Stimulated activated CD8-positive, alpha-beta memory T cell treated with anti-CD3 and anti-CD28 coated beads, Interleukin-7, amount 100 ng/mL, for 4 hours (primary cell): ENCODE measurements at places on chromosomes 7 and 10.

DNA sequence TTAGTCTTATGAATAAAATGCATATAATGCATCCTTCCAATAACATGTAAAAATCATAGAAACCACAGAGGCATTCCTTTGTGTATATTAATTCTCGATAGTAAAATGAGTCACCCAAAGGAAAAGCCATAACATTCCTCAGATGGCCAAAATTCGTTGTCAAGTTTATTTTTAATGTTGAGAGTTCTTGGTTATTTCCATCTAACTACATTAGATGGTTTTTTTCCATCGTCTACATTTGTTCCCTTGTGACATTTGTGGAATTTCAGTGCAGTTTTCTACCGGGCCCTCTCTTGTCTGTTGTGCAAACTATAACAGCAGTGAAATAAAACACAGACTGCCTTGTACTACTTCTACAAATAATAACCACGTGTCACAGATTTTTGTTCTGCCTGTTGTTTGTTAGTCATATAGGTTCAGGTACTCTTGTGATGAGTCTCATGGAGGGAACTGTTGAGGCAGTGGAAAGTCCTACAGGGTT is 54.7 kb upstream of the CCAR1 start:
- DNase-seq = no peak

DNA sequence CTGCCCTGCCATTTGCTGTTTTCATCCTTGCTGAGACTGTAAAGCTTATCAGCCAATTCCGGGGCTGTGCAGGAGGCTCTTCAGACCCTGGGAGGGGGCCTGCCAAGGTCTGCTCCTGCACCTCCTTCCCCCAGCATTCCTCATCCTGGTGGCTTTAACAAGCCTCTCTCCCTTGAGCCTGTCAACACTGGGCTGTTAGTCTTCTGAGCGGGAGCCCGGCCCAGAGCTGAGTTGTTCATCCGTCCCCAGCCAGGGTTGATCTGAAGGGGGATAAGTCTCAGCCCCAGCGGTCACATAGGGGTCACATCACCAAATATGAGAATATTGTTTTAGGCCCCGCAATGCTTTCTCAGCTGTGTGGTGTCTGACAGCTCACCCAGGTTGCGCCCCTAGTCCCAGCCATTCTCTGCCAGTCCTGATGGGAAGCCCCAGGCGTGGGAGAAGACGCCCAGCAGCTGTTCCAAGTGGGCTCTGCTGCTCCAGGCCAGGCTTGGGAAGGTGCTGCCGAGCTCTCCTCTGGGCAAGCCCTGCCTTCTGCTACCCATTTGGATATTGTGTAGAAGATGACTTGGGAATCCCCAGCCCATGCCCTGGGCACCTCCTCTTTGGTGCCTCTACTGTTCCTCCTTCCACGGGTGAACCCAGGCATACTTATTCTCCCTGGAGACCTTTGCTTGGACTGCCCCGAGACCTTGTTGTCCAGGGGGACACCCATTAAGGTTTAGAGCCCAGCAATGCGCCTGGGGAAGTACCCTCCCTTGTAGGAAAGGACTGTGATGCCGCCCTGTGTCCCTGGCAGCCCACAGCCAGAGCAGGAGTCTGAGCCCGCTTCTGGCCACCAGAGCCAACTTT is 23.5 kb upstream of the TRIM8 start:
- DNase-seq = no peak

GRCh38 chr7:16205466-16205865 is 215.9 kb downstream of the CRPPA start:
- no peak for DNase-seq

DNA sequence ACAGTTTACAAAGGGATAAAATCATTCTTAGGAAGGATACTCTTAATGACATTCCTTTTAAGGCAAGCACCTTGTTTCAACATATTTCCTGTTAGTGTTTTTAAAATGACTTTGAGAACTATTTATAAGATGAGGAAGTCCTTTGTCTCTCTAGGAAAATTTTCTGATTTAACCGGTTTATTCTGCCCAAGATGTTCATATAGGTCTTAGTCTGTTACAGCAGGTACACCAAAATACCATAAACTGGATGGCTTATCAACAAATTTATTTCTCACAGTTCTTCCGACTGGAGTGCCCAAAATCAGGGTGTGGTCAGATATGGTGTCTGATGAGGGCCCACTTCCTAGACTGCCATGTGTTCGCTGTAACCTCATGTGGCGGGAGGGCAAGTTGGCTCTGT is 77.9 kb downstream of the GSAP start:
- DNase-seq = no peak

DNA sequence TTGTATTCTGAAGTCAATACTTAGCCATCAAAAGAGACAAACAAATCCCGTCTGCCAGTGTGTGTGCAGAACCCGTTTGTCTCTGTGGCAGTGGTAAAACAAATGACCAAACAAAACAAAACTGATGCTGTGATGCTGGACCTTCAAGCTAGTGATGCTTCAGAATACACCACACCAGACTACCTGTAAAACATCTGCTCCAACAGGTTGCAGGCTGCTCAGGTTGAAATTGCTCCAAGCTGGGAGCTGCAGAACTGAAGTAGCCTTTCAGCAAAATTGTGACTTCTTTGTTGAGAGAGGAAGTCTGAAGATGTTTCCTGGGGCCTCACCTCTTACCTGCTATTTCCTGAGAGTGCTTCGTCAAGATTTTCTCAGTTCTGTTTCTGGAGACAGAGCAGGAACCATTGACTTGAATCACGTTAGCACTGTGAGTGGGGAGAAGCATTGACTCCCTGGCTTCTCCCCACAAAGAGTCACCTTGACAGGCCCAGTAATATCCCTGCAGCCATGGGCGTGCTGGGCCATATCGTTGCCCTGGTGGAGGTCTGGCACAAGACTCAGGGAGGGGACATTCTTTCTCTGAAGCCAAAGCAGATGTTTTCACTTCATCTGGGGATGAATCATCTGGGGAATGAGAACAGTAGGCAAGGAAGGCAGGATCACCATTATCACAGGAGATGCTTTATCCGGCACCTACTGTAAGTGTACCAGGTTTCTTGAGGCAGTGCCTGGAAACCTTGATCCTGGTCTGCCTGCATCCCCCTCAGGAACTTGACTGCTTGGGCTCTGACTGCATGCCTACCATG is 80.2 kb downstream of the RBM20 start:
- DNase-seq = no peak

DNA sequence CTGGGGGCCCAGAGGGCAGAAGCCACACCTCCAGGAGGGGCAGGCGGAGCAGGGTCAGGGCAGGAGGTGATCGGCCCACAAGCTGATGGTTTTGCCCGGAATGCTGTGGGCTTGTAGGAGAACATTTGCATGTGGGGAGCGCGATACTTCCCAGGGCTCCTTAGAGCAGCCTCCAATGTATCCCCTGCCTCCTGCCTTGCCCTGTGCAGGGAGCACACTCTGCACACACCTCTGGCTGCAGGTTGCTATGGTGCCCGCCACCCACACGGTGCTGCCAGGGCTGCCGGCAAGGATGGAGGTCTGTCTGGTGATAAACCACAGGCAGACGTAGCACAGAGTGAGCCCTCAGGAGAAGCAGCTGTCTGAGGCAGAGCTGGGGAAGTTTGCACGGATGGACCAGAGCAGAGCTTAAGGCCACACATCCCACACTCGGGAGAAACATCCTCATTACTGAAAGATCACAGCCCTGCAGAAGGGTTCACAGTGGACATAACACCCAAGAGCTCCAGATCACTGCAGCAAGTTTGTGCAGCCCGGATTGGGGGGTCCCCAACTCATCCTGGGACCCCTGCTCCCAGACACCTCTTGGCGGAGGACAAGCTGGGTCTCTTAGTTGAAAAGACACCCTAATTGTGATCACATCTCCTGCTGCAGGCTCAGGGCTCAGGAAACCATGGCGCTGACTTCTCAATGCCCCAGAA is 41.8 kb downstream of the VIPR2 start:
- DNase-seq = no peak

GRCh38 chr7:128247108-128247507 is 6.0 kb downstream of the LEP start:
- no peak for DNase-seq

DNA sequence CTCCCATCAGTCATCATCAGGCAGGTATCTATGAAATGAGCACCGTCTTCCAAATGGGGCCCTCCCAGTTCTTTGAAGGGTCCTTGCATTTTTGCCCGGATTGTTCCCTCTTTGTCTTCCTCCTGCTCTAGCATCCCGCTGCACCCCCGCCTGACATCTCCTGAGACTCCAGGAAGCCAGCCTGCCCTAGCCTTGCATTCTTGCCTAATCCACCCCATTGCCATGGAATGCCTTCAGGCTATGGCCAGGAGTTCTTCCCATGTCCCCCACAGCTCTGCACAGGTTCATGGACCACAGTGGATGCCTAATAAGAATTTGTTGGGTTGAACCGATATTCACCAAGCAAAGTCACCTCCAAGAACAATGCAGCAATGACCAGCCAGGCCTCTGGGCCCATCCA is 62.1 kb downstream of the ZMIZ1 start:
- no peak for DNase-seq

DNA sequence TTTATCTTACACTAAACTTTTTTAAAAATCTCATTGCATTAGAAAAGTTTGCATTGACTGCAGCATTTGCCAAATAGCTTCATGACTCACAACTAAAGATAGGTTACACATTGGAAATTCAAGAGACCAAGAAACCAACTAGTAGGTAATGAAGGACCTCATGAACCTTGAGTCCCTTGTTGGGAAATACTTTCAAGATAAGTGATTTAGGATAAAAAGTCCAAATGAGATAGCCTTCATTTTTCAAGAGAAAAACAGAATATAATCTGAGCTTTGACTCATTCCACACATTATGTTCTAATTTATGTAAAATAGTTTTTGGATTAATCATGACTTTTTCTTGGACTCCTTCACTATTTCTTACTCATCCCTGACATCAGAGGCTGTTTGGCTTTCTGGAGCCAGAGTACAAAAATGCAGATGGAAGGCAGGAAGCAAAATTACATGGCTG is 13.1 kb upstream of the LIPF start:
- no peak for DNase-seq

DNA sequence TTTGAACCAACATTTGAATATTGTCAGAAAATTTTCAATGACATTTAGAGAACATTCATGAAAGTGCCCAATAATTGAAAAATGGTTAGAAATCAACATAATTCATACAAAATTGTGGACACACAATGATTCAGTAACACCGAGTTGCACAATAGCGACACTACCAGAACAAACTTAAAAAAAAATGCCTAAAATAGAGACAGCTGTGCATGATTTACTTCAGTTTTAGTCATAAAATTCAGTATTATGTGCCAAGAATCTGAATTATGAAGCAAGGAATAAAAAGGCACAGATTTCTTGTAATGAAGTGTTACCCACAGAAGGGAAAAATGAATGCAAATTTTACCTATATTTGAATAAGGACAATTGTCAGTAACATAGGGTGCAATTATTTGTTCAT is 396.0 kb downstream of the SEMA3D start:
- DNase-seq = no peak

DNA sequence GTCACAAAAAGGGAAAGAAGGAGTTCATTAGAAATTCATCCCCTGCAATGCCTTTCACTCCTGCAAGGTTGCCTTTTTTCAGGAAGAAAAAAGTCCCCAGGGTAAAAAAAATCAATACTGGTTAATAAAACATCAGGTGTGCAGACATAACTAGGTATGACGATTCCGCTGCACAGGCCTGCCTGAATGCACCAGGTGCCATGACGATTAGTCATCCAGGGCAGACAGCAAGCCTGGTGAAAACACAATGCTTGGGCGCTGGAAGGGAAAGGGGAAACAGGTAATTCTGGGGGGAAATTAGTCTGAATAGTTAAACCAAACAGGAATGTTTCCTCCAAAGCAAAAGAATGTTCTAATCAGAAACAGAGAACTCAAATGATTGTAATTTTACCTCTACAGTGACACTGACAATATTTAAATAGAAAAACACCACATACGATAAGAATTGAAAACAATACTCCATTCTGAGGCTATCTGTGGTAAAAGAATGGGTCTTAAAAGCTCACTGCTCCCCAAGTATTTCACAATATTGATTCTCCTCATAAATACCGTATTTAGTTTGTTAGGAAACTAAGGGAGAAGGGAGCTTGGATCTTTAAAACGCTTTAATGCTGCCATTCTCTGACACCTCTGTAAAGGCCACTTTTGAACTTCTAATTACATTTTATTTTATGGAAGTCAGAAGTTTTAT is 45.2 kb downstream of the VPS41 start:
- no peak for DNase-seq

GRCh38 chr7:83957333-83957732 is 237.3 kb downstream of the SEMA3A start:
- no peak for DNase-seq

DNA sequence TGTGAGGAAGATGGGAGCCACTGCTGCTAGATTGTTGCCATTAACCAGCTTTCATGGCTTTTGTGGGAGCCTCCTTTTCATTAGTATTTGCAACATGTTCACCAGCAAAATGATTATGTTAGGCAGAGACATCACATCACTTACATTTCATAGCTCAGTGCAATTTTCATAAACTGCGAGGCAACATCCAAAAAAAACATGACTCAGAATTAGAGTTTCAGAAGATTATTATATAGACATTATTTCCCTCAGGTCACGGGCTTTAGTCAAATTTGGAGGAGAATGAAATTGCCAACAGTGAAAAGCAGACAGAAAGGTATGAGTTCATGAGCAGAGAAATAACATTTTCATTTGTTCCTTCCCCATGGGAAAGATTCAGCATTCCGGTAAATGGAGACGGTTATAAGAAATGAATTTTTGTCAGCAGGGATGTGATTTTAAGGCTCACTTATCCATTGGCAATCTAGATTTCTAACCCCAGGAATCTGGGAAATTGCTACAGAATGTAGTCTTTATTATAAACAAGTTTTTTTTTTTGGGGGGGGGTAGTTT is 573.2 kb downstream of the AUTS2 start:
- DNase-seq = no peak

DNA sequence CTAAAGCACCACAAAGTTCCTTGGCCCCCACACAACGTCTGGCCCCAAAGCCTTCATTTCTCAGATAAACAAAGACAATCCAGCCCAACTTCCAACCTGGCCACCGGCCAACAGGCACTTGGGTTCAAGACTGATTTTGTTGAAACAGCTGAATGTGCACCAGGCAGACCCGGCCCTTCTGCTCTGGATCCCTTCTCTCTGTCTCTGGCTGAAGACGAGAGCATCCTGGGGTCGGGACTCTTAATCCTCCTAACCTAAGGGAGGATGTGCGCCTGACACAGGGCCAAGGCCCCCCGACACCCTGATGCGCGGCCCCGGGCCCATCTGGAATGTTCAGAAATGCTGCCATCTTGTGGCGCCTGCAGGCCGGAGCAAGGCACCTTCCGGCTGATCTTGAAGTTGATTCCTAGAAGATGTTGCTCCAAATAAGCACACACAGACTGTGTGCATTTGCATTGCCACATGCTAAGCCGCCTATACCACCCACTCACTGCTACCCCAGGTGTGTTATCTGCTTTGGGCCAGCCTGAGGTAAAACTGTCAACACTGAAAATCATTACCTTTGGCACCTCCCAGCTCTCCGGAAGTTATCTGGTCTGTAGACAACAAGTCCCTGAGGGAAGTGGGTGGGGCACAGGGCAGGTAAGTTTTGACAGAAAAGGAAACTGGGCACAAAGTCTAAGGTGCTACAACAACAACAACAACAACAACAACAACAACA is 98.4 kb upstream of the HABP2 start:
- DNase-seq = no peak
